ENCODE measurements at places on chromosomes 7 and 10. TPM values are rescaled to one million over a fixed set of nuclear protein-coding genes. Genes with fewer than 3 reads are reported as not detected.

- no peak overlapping the region for H3K27ac ChIP-seq
- no peak overlapping the region for H3K4me3 ChIP-seq
- no peak for DNase-seq
- H3K36me3 ChIP-seq: no peaks in the 10 kb centered on the region
- H3K27me3 ChIP-seq: no peaks in the 10 kb centered on the region
Observed at GRCh38 chr10:102759497-102760210, 15.9 kb downstream of the WBP1L start.

- no peak overlapping the region for H3K27ac ChIP-seq
- H3K4me1 ChIP-seq: no peaks in the 10 kb centered on the region
- no peak for DNase-seq
- no peaks in the 10 kb centered on the region for H3K36me3 ChIP-seq
Observed at GRCh38 chr7:4072161-4072925, 609.8 kb upstream of the FOXK1 start.

DNA sequence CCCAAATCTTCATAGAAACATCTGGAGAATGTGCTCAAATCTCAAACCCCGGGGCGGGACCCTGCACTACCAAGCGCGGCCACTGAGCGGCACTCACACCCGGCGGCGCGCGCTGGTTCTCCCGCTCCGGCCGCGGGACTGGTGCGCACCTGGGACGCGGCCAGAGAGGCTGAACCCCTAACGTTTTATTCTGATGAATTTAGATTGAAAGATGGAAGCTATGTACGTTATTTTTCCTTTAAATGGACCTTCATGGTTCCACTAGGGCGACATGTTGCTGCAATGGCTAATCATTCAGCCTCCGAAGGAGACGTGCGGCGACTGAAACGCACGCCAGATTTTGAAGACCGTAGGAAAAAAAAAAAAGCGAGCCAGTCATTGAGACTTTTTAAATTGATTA is 107.0 kb upstream of the INSIG1 start:
- peak; percentile 78 for DNase-seq
- H3K27me3 ChIP-seq: no peaks in the 10 kb centered on the region
- H3K36me3 ChIP-seq: no peaks in the 10 kb centered on the region
- H3K4me1 ChIP-seq: no peaks in the 10 kb centered on the region

DPP6 gene
- polyA plus RNA-seq: 6.9 TPM

MCM10 gene
- not detected for polyA plus RNA-seq
